Stimulated activated CD4-positive, alpha-beta T cell treated with anti-CD3 and anti-CD28 coated beads, Interleukin-15, amount 100 ng/mL, for 1 hour (primary cell): ENCODE measurements at places on chromosomes 4 and X.

DNA sequence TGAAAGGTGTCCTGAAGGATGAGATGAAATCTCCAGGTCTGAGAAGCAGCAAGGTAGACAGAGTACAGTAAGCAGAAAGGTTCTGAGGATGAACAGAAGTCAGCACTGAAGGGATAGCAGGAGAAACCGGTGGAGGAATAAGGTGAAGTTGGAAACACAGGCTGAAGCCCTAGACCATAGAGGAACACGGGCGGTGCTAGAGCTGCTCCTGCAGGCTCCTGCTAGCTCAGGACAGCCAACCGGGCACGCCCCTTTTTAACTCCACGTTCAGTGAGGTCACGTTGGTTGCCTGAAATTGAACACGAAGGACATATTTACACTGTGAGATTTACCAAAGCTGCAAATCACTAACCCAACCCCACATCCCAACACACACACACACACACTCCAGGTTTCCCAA lies 1886.4 kb upstream of the AGA start:
- DNase-seq: no peak

GRCh38 chr4:79626611-79627010 lies 218.6 kb upstream of the GK2 start:
- DNase-seq: no peak

DNA sequence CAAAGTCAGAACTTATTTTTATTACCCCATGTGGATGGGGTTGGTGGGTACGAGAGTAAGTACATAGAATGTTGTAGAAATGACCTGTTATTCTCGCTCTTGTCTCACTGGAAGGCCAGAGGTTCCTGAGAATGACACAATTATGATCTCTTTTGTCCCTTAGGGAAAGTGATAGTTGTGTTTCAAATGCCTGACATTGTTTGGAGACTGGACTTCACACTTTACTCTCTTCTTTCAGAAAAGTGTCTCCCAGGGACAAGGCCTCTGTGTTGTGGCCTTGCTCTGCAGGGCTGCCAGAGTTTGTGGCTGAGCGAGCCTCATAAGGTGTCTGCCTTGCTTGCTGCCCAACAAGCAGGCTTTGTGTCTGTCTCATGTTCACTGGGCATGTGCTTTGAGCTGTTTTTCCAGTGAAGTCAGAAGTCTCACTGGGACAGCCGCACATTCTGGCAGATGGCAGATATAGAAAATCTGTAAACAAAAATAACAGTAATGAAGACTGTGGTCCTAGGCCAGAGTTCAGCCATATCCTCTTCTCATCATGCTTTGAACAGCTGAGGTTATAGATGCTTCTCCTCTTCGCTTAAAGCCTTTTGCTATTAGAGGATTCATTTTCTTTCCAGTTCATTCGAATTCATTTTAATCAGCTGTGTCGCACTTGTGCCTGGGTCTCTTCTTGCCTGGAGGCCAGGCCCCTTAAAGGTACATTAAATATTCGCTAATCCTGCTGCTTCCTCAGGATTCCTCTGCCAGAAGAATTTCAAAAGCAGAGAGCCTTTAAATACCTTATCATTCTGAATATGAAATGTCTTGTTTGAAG lies 14.4 kb downstream of the PPEF1 start:
- no peak for DNase-seq

DNA sequence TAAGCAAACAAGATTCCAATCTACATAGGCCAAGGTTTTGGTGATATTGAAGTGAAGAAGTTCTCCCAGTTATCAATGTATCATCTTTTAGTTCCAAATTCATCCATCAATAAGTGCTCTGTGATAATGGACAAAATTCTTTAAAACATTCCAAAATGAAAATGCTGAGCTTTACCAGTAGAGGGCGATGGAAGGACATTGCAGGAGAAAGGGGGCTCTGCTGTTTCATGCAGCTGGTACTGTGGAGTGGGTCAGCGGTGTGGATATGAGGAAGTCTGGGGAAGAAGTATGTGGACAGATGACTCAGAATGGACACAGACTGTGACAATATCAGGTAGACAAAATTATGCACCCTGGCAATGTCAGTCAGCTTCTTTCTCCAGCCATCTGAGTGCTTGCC lies 46.6 kb upstream of the HS6ST2 start:
- no peak for DNase-seq

- DNase-seq: no peak
These were observed 540.9 kb downstream of the PPARGC1A start for GRCh38 chr4:23348789-23349498.

GRCh38 chr4:105194328-105195231 lies 47.9 kb downstream of the TET2 start:
- DNase-seq: no peak

GRCh38 chr4:78784236-78784865 lies 8.2 kb downstream of the BMP2K start:
- DNase-seq: no peak

DNA sequence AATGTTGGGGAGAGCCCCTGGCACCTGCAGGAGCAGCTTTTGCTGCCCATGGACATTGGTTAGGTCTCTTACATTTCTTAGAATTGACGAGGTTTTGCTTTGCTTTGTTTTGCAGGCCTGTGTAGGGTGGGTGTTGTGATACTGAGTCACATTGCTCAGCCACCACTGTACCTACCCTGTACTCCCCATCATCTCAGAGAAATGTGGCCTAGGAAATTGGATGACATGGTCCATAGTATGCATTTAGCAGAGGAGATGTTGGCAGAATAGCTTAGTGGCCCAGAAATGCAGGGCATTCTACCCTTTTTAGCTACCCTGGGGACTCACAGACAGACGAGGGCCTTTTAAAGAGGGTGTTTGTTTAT lies 43.7 kb downstream of the IL21 start:
- DNase-seq: no peak

DNA sequence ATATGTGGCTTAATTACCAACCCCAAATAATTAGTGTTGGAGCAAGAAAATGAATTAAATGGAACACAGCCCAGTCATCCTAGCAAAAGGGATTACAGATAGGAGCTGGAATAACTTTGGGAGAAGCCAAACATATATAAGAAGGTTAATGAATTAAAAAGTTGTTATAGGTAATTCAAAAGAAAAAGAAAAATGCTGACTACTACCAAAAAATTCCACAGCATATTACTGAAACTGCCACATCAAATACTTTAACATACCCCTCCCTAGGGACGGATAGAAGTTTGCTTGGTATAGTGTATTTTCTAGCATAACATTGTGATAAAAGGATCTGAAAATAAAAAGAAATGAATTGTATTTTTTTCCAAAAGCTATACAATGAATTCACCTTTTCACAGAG lies 99.5 kb downstream of the ENOX2 start:
- no peak for DNase-seq

- no peak for DNase-seq
These were observed 620.4 kb downstream of the ANKRD50 start for GRCh38 chr4:124092101-124092500.

- DNase-seq: no peak
These were observed 10.6 kb upstream of the RASGEF1B start for GRCh38 chr4:81482326-81482725.
